DMS79 treated with DMSO at 0.1 percent for 48 hours (cell line): ENCODE measurements at places on chromosomes 2 and 18.

- DNase-seq: no peak
Measured at GRCh38 chr2:97743913-97744312, 30.5 kb downstream of the ZAP70 start.

DNA sequence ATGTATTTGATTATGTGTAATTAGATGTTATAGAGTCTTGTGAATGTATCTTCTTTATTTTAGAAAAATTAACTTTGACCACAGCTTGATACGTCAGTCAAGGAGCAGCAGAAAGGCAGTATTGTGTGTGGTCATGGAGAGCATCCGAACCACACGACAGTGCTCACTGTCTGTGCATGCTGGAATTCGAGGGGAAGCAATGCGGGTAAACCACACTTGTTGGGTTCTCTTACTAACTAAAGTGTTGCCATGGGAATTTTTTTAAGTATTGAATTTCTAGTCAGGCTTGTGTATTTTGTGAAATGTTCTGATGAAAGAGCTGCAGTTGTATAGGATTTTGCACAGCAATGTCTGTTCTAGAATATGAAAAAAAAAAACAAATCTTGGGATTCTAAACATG lies 4.8 kb downstream of the PJVK start:
- no peak for DNase-seq

DNA sequence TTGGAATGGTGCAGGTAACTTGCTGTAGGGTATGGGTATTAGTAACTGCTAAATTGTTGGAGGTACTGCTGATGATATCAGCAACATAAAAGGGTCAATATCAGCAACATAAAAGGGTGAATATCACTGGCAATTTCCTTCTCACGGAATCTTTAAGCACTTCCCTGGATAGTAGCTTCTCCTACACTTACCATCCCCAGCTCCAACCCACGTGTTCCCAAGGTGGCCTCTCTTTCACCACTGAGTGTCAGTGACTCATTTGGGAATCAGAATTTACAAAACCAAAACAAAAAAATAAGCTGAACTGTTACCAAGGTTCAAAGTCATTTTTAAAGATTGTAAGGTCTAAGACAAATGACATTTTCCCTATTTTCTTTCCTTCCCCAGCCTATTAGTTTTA lies 70.8 kb downstream of the LRP2 start:
- DNase-seq: no peak

- DNase-seq: no peak
Measured at GRCh38 chr2:227164763-227165291, 403 bp downstream of the COL4A3 start.

DNA sequence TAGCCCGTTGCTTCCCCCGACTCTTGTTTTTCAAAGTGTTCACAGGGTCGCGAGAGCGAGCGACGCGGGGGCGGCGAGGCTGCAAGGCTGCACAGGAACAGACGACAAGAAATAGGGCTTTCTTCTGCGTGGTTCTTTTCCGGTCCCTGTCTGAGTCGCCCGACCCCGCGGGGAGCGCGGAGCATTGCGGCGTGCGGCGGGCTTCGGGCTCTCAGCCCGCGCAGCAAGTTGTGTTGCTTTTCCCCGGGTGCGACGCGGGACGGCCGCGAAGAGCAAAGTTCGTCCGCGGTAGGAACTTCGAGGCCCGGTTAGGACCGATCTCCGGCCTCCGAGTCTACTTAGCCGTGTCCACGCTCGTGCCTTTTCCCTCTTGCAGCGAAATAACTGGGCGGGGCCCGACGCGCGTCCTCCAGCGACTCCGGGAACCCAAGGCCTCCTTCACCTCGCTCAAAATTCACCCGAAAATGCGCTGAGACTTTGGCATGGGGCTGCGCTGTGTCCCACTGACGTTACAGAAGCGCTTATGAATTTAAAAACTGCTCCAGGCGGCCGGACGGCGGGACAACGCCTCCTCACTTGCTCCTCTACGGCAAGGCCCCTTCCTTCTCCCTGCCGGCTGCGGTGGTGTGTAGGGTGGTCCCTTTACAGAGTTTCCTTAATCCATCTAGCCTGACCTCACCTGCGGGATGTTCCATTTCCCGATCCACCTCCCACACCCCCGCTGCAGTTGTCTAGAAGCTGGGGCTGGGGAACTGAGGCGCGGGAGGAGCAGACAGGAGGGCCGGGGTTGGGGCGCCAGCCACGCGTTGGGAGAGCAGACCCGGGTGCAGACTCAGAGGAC lies 1.5 kb upstream of the BCL2L11 start:
- DNase-seq: no peak
